Activated naive CD8-positive, alpha-beta T cell treated with anti-CD3 and anti-CD28 coated beads, Interleukin-2, amount 50 U/mL, for 16 hours (primary cell): ENCODE measurements at places on chromosomes 1 and 21.

- no peak for DNase-seq
These were observed 111.5 kb downstream of the CAPN8 start for GRCh38 chr1:223553957-223554356.

DNA sequence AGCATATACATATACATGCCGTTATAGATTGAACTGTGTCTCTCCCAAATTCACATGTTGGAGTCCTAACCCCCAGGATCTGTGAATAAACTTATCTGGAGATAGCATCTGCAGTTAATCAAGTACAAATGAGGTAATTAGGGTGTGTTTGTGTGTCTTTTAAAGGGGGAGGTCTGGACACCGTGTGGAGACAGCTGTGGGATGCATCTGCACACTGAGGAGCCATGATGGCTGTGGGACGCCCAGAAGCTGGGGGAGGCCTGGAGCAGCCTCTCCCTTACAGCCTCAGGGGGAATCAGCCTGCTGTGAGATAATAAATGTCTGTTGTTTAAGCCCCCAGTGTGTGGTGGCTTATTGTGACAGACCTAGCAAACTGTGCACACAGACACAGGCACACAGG, 51.8 kb upstream of the COL18A1 start:
- DNase-seq: no peak

- DNase-seq: no peak
These were observed 53.2 kb downstream of the NCAM2 start for GRCh38 chr21:21051109-21052055.

- DNase-seq: no peak
These were observed 9.0 kb upstream of the SH3GLB1 start for GRCh38 chr1:86695400-86695799.

DNA sequence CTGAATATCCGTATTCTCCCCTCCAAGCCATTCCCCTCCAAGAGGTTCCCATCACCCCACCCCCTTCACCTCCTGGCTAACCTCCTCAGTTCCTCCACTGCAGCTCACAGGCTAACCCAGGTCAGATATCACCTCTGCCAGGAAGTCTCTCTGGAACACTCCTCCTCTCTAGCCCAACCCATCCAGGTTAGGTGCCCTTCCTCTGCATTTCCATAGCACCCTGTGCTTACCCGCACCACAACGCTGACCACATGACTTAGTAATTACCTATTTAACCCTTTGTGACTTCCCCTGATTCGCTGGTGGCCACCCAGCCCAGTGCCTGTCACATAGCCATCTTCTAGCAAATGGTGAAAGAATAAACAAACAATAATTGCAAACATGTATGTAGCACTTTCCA, 49.5 kb upstream of the IFFO2 start:
- DNase-seq: no peak

GRCh38 chr1:185318431-185319138, 1.5 kb upstream of the IVNS1ABP start:
- no peak for DNase-seq

DNA sequence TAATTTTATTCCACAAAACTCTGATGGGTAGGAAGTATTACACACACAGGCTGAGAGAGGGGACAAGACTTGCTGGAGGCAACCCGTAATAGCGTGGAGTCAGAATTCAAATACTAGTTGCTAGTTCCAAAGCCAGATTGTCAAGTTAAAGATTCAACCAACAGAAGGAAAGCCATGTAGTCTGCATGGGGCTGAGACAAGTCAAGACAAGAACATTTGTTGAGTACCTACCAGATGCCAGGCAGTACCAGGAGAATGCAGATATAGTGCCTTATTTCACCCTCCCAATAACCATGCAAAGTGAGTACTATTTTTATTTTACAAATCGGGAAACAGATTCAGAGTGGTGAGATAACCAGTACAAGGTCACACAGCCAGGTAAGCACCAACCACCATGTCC, 110.4 kb upstream of the SPATA6 start:
- DNase-seq: no peak

- DNase-seq: no peak
These were observed 173.4 kb downstream of the HUNK start for GRCh38 chr21:32046191-32046590.

- DNase-seq: no peak
These were observed 3.6 kb upstream of the COL11A1 start for GRCh38 chr1:103111926-103112325.

DNA sequence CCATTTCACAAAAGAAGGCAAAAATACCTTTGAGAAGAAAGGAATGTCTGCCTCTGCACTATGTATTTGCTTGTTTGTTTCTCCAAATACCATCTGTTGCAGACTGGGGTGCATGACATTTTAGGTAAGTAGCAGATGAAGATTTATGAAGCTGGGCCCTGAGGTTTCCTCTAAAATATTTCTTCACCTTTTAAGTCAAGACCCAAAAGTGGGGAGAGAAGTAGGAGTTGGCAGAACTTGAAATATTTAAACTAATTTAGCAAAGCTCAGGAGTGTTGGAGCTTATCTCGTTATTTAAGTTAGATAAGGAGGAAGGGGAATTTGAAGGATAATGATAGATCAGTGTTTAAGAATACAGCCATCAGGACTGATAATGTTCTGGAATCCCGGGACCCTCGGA, 152.9 kb downstream of the DHRS3 start:
- no peak for DNase-seq

DNA sequence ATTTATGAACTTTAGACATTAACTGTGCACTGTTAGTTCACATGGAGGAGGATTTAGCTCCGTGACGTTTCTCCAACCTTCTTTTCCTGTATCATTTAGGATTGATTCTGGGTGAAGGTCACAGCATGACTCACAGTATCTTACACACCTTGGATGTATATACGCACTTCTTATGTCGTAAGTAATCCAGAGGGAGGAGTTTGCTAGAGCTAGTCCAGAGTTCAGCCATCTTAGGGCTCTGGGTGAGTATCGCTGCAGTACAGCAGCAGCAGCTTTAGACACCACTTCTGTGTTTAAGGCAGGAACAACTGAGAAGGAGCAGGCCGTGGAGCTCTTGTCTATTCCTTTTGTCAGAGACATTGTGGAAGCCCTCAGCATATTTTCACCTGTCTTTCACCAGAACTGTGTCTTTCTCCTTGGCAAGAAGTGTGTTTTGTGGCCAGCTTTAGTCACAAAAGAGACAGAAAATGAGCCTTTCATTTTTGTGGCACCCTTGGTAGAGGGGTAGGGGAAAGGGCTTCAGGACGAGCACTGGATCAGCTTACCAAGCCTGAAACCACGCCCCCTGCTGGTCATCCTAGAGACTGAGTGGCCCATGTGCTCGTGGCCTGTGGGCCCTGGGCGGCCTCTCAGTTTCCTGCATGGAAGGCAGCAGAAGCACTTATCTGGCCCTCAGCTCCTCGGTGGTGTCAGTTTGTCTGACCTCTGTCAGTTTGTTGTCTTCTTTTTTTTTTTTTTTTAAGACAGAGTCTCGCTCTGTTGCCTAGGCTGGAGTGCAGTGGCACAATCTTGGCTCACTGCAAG, 64.0 kb downstream of the ADARB1 start:
- peak; percentile 48 for DNase-seq

GRCh38 chr21:20592463-20592862, 405.7 kb upstream of the NCAM2 start:
- no peak for DNase-seq

GRCh38 chr1:208788013-208788540, 543.9 kb upstream of the PLXNA2 start:
- DNase-seq: no peak

GRCh38 chr1:154137888-154138287, 17.0 kb downstream of the NUP210L start:
- no peak for DNase-seq

DNA sequence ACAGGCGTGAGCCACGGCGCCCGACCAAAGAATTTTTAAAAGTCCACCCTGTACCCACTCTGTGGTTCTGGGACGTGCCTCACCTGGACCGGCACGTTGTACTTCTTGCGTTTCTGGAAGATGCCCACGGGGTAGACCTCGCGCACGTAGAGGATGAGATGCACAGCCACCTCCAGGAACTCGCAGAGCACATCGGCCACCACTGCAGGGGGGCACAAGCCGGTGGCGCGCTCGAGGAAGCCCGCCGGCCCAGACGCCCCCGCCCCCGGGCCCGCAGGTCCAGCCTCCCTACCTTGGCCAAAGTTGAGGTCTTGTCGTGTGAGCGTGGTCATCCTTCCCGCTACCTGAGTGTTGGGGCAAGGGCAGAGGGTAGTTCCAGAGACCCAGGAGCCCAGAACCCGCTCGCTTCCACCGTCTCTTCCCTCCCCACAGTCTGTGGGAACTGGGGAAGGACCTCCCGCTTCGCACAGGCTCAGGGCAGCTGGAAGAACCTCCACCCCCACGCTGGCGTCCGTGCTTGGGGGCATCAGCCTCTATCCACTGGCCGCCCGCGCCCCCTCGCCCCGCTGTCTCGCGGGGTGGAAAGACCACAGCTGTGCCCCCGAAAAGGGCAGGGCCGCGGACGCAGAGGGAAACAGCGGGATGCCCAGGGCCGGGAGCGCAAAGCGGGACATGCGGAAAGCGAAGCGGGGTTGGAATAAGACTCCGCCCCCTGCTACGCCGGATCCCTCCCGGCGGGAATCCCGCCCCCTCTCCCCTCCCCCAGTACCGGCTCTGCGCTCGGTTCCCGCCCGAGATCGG, 478 bp downstream of the MAD2L2 start:
- no peak for DNase-seq

DNA sequence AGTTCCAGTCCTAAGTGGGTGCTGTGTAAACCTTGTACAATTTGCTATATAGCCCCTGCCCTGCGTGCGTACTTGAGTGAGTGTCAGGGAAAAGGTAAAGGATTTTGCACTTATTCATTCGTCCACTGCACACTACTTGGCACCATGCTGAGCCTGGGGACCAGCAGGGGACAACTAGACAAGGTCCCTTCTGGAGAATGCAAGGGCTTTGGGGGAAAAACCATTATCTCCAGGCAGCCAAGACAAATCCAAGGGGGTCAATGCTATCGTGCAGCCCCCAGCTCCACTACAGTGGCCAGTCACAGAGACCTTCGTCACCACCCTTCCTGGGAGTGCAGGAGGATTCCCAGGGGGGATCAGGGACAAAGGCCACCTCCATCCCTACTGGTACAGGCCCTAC, 39.7 kb downstream of the MATN1 start:
- no peak for DNase-seq

DNA sequence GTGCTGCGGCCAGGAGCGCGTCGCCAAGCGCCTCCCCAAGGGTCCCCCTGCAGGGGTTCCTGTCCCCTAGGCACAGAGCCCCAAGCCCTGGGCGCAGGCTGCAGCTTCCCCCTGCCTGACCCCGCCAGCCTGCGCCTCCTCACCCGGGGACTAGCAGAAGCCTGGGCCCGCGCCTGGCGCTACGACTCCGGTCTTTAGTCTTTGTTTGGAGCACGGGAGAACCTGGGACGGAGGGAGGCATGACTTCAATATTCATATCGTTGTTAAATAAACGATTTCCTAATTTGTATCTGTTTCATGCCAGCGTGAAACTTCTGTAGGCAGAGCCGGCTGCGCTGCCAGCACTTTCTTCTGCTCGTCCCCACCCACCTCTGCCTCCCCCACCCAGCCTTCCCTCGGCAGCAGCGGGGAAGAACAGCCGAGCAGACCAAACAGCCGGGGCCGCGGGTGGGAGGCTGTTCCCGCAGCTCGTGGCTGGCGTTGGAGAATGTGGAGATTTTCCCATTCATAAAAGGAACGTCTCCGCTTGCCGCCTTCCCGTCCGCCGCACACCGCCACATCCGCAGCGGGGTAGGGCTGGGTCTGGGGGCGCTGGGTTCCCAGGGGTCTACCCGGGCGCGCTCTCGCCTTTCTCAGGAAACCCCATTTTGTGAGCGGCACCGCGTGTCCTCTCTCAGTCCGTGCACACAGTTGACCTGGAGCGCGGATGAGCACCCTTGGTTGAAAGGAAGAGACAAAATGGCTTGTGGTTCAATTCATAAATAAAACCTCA, 777 bp upstream of the TRIM67 start:
- no peak for DNase-seq

DNA sequence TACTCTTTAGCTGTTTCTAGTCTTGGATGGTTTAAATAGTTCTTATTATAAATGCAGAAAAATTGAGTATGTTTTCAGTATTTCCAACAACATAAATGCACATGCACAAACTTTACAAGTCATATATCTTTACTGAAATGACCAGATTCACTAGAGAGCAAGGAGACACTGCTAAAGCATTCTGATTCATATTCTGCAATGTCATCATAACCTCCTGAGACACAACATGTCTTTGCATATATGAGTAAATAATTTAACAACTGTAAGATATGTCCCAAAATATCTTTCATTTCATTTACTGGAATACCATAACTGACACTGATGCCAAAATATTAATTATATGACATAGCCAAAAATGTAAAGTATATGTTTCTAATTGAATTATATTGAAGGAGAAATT, 16.8 kb upstream of the SAMSN1 start:
- DNase-seq: no peak

DNA sequence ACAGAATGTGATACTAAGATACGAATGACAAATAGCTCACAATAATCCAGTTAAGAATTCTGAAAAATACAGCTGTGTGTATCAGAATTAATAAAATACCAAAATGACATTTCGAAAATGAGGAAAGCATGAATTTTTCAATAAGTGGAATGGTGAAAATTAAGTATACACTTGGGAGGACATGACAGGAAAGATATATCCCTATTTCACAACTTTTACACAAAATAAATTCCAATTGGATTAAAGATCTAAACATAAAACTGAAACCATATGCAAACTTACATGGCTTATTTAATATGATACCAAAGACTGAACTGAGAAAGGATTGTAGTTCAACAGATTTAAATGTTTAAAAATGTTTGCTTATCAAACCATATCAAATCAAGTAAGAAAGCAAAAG, 510.4 kb upstream of the ADAMTS5 start:
- no peak for DNase-seq

GRCh38 chr21:44486302-44486701, 31.0 kb downstream of the LRRC3 start:
- no peak for DNase-seq

DNA sequence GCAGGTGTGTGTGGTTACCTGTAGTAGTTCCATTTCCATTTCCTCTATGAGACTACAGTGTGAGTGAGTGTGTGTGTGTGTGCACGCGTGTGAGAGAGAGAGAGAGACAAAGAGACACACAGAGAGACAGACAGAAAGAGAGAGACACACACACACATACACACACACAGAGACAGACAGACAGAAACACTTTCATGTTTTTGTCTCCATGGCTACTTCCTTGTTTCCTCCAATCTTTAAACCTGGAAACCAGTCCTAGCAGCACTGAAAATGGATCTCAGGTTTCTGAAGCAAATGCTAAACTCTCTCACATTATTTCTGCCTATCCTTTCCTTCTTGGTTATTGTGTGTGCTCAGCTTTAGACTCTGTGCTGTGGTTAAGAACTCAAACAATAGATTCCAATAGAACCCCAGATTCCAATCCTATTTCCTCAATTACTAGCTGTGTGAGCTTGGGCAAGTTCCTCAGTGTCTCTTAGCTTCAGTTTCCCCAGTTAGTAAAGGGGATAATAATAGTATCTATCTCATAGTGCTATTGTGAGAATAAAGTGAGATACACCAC, 22.4 kb upstream of the ABCD3 start:
- no peak for DNase-seq

- no peak for DNase-seq
These were observed 26.1 kb upstream of the HUNK start for GRCh38 chr21:31846690-31847089.

- DNase-seq: no peak
These were observed 218.6 kb downstream of the SLC45A1 start for GRCh38 chr1:8536515-8536914.

- no peak for DNase-seq
These were observed 44.8 kb downstream of the GIPC2 start for GRCh38 chr1:78090472-78091133.
